ENCODE measurements at places on chromosomes 7 and 10. TPM values are rescaled to one million over a fixed set of nuclear protein-coding genes. Genes with fewer than 3 reads are reported as not detected.

Gene GPC2
- polyA plus RNA-seq: 0.38 TPM

DNA sequence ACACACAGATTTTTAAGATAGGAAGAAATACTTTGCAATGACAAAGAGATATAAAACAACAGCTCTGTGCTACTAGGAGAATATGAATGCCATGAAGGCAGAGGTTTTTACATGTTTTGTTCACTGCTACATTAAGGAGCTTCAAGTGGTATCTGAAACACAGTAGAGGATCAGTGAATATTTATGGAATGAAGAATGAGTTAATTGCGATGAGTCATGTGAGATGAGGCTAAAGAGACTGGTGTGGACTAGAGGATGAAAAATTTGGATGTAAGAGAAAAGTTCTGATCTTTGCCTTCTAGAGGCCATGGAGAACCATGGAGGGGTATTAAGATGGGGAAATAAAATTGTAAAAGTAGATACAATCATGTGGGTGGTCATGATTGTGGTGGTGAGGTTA lies 434.2 kb downstream of the PHTF2 start:
- no peak for DNase-seq

GRCh38 chr10:132146271-132146671 lies 40.5 kb upstream of the DPYSL4 start:
- peak; percentile 39 for DNase-seq

Gene CCL26
- polyA plus RNA-seq: not detected

GRCh38 chr10:119284679-119285096 lies 77.3 kb downstream of the GRK5 start:
- DNase-seq: peak; percentile 85

Gene LIPJ
- 0.06 TPM for polyA plus RNA-seq

Gene KCNIP2
- 0.58 TPM for polyA plus RNA-seq

Gene SPDYE11
- not detected for polyA plus RNA-seq

GRCh38 chr7:48421357-48421756 lies 250.1 kb downstream of the ABCA13 start:
- DNase-seq: no peak

DNA sequence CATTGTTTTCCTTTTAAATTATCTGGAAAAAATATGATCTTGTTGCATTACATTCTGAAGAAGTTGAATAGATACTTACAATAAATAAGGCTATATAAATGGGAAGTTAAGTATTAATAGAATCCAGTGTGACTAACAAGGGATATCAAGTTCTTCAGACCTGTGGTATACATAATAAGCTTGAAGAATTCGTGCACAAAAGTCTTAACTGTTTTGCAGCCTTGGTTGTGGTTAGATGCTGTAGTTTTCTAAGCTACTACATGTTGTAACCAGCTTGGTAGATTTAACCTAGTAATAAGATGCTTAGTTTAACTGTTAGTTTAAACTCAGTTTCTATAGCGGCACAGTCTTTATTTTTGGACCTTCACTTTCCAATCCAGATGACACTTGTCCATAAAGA lies 106.2 kb upstream of the GLCCI1 start:
- no peak for DNase-seq

DNA sequence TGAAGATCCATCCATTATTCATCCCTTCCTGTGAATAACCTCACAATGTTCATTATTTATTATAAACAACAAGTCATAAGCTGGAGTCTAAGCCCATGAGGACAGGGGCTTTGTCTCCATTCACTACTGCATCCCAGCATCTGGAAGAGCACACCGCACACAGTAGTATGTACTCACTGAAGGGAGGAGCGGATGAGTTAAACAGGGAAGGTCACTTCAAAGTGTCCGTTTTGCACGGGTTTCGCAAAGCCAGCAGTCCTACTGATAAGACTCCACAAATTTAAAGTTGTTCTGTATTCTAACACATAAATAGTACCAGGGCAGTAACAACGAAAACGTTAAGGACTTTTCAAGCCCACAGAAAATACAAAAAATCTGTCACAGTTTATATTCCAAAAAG lies 167.9 kb downstream of the PARD3 start:
- DNase-seq: no peak

Gene PARP12
- polyA plus RNA-seq: 6.9 TPM

GRCh38 chr7:25186436-25186835 lies 41.9 kb downstream of the NPVF start:
- DNase-seq: no peak

- DNase-seq: no peak
Measured at GRCh38 chr10:48213047-48213446, 61.4 kb downstream of the FRMPD2 start.

- DNase-seq: no peak
Measured at GRCh38 chr10:94010886-94011285, 17.2 kb downstream of the PLCE1 start.

- no peak for DNase-seq
Measured at GRCh38 chr10:51023636-51024035, 50.7 kb upstream of the PRKG1 start.

GRCh38 chr10:62284221-62284620 lies 15.6 kb upstream of the RTKN2 start:
- DNase-seq: no peak

Gene FASTK
- 151 TPM for polyA plus RNA-seq

Gene AKR1B15
- 16.5 TPM for polyA plus RNA-seq

DNA sequence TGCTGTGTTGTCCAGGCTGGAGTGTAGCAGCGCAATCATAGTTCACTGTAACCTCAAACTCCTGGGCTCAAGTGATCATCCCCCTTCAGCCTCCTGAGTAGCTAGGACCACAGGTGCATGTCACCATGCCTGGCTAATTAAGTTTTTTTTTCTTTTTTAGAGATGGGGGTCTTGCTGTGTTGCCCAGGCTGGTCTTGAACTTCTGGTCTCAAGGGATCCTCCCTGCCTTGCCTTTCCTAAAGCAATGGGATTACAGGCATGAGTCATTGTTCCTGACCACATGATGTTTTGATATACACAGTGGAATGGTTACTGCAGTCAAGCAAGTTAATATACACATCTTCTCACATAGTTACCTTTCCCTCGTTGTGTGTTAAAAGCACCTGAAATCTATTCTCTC lies 140.3 kb downstream of the GPR85 start:
- no peak for DNase-seq

DNA sequence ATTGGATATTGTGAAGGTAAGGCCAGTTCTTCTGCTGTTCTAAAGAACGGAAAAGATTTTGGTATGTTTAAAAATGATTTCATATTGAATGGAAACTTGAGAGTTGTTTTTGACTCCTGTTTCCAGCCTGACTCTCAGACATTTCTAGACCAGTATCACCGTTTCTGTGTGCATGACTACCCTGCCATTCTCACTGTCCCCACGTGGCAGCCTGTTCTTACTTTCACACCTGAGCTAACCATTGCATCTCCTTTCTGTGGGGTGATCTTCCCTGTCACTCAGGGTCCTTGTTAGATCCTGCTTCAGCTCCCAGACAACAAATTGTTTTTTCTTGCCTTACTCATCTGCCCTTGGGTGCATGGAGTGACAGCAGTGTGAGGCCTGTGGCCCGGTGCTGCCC lies 38.9 kb downstream of the GLRX3 start:
- no peak for DNase-seq

GRCh38 chr7:128112781-128113221 lies 81.6 kb upstream of the LRRC4 start:
- DNase-seq: no peak

GRCh38 chr10:31219306-31219705 lies 99.7 kb upstream of the ZEB1 start:
- DNase-seq: no peak

- DNase-seq: no peak
Measured at GRCh38 chr7:50454968-50455367, 4.8 kb upstream of the FIGNL1 start.

DNA sequence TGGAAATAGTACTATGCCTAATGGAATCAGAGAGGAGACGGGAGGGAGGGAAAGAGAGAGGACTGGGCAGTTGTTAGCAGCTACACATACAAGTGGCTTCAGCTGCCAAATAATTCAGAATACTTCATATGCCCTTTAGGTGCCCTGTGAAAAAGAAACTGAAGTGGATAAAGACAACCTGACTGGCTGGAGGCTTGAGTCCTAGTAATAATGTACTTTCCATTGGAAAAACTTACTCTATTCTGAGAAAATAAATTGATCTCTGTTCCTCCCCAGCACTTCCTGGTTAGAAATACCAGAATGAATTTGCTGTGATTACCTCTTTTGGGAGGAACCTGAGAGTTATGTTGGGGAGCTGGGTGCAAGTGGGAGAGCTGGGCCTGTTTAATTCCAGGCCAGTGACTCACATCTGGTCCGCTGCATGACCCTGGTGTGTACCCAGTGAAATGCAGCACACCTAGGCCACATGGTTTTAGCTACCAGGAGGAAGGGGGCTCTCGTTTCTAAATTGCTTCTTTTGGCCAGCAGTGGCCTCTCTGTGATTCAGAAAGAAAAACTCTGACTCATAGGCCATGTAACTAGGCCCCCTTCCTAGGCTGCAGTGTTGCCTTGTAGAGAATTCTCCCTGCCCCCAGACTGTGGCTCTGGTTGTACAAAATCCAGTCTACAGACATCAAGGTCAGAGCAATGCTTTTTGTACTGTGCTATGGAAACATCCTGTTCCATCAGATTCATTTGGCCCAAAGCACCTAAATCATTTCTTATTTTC lies 6.5 kb downstream of the AGFG2 start:
- no peak for DNase-seq

GRCh38 chr10:127836966-127837365 lies 55.8 kb downstream of the CLRN3 start:
- DNase-seq: no peak

- no peak for DNase-seq
Measured at GRCh38 chr10:124946945-124947344, 5.0 kb downstream of the ZRANB1 start.
